ENCODE measurements at places on chromosomes 6 and 20.

- no peak for DNase-seq
Observed at GRCh38 chr6:6886171-6886885, 221.4 kb upstream of the RREB1 start.

- no peak for DNase-seq
Observed at GRCh38 chr6:156017838-156018237, 562.2 kb upstream of the NOX3 start.

DNA sequence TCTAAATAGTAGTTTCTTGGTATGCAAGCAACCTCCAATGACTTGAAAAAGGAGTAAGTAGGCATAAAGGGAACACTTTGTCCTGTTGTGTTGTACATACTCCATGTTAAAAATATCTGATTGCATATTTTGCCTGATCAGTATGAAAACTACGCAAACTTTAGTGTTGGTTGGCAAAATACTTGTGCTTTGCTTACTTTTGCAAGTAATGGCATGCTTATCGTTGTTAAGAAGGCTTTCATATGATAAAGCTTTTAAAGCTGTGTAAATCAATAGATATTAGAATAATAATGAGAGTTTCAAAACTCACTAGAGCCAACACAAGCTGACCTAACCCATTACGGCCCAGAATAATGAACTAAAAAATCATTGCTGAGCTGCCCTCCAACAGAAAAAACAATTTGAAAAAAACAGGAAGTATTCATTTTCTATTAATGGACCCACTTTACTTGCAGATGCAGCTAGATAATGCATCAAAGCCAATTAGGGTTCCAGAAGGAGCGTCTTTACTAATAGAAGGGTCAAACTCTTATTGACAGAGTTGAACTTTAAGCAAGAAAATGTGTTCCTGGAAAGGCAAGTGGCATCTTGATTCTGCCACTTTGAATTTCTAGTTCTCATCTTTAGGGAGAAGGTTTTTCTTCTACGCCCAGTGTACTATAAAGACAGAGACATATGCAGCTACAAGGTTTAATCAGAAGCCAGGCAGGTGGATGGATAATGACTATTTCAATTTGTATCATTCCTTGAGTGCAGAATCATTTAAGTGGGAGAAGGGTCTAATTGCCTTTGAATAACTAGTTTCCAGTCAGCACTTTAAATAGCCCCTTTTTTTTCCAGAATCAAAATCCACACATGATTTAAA, 82.2 kb downstream of the SNAP25 start:
- DNase-seq, result no peak

DNA sequence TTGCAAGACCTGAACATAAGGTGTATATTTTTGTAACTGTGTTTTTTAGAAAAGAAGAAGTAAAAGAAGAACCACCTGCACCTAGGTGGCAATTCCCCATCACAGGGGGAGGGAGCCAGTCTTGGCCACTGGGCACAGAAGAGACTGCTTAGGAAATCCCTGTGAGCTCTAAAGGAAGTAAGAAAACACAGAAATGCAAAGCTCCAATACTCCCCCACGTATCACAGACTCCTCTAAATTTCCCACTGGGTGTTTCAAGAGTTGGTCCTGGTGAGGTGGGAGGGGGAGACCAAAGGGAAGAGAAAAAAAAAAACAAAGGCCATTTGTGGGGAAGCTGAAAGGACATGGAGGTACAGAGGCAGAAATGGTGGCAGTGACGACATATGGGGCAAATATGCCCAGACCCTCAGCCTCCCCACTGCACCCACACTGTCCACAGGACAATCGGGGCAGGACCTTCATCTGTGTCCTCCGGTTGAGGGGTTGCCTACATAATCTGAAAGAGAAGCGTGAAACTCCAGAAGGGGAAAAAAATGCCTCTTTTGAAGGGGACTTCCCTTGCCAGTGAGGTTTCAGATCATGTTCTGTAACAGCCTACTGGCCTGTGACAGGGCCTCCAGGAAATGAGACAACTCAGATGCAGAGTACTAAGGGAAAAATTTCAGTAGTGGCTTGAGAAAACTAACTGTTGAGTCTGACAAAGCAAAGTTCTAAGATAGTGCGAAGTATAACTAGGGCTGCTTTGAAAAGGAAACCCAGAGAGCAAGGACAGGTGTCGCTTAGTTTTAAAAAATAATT, 226.2 kb upstream of the MARCKS start:
- DNase-seq, result no peak

DNA sequence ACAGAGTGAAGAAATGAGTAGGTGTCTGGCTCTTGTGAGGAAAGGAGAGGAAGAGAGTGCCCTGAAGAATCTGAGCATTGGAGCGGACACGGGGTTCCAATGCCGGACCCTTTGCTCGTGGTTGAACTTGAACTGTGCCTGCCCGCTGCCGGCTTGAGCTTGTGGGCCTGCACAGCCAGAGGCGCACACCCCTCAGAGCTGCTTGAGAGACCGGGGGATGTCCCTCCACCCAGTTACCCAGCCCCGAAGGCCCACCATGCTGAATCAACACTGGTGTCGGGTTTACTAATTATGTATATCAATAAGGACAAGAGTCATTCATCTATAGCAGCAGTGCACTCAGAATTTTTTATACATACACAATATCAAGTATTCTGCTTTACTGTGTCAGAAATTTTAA, 218.3 kb upstream of the CST7 start:
- no peak for DNase-seq

- DNase-seq, result no peak
Observed at GRCh38 chr6:134983823-134984222, 33.9 kb upstream of the ALDH8A1 start.

DNA sequence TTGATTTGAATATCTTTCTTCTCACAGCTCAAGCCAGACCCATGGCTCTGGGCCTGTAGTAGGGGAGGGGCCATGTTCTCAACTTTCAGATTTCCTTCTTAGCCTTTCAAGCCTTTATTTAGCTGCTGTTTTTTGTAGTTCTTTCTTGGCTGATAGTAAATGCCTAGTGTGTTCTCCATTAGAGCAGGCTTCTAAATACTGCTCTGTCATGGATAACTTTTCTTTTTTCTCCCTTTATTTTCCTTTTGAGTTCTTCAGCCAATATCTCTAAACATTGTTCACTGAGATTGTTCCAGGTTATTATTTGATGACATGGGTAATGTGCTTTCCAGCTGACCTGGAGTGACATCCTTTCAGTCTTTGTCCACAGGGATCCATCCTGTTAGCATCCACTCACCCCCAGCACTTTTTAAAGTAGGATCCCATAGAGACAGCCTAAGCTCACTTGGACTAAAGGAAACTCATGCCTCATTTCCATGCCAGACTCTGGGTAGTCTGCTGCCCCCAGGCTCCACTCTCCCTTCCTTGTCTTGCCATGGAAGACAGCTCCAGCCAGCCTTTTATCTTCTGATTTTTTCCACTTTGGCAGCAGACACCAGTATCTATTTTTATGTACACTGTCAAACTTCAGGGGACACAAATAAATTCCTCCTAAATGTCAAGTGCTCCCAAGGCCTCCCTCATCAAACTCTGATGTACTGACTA, 645.6 kb downstream of the RNF144B start:
- DNase-seq, result no peak

DNA sequence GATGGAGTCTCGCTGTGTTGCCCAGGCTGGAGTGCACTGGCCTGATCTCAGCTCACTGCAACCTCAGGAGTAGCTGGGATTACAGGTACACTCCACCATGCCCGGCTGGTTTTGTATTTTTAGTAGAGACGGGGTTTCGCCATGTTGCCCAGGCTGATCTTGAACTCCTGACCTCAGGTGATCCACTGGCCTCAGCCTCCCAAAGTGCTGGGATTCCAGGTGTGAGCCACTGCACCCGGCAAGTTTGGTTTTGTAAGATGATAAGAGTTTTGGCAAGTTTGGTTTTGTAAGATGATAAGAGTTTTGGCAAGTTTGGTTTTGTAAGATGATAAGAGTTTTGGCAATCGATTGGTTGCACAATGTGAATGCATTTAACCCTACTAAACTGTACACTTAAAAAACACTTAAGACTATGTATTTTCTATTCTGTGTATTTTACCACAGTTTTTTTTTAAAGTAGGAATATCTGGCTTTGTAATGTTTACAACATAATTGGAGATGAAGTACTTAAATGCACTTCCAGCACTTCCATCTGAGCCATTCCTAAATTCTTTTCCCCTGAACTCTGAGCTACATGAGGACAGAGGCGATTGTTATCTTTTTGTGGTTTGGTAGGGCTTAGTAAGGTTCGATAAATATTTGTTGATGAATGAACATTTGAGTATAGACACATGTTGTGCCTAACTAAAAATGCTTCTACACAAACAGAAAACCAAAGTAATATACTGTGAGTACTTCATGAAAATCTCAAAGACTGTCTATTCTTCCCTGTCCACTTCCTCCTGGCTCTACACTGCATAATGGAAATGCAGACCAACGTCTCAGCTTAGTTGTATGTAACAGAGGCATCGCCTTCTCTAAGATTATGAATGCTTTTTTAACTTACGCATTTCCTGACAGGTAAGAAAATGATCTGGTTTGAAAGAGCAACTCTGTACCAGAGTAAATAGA, 18.8 kb downstream of the SAMHD1 start:
- DNase-seq, result no peak

DNA sequence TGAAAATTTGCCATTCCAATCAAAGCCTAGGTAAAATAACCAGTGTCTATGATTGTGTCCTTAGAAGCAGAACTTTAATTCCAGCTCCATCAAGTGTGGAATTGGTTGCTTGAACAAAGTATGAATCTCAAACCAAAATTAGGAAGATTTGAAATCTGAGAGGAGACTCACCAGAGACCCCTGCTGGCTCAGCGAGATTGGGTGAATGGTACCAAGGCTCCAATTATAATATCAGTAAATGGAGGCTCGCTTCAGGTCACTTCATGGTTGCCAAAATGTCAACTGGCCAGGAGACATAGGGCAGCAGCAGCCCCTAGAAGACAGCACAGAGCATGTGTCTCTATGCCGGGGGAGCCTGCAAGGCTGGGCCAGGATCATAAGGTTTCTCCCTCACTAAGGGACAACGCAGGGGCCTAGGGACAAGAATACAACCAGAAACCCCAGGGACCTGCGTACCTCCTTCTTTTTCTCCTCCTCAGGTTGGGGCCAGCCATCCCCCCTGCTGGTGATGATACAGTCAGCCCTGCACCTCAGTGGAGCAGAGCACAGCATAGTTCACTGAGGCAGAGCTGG, 14.0 kb downstream of the RBL1 start:
- peak; percentile 41 for DNase-seq

- no peak for DNase-seq
Observed at GRCh38 chr20:12093057-12093796, 175.5 kb downstream of the BTBD3 start.

GRCh38 chr20:10074513-10074912, 39.7 kb downstream of the ANKEF1 start:
- DNase-seq, result no peak

DNA sequence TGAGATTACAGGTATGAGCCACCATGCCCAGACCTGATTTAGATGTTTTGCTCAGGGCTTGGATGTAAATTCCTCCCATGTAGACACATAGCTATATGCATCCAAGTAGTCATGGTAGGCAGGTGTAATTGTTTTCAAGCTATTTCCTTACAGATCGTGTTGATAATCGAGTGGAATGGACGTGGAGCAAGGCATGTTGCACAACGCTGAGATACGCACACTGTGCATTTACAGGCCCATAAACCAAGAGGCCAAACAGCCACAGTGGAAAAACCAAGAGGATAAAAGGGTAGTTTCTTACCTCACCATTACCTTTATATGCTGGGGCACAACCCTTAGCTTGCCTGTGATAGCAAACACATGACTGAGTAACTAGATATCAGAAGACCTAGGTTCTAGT, 51.0 kb upstream of the ADGRF1 start:
- DNase-seq, result no peak

DNA sequence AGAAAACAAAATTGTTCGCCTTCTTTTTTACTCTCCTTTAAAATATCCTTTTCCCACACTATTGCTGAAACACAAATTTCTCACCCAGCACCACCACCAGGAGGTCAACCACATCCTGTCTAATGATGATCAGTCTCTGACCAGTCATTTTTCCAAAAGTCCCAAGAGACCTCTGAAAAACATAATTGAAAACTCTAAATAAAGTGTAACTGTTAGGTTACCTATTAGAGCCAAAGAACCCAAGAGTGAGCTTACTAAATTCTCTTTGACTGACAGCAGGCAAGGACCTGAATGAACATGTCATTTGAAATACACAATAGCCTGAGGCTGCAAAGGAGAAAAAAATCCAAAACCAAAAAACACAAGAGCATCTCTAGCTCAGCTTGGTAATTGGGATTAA, 735.4 kb downstream of the CBLN4 start:
- no peak for DNase-seq

DNA sequence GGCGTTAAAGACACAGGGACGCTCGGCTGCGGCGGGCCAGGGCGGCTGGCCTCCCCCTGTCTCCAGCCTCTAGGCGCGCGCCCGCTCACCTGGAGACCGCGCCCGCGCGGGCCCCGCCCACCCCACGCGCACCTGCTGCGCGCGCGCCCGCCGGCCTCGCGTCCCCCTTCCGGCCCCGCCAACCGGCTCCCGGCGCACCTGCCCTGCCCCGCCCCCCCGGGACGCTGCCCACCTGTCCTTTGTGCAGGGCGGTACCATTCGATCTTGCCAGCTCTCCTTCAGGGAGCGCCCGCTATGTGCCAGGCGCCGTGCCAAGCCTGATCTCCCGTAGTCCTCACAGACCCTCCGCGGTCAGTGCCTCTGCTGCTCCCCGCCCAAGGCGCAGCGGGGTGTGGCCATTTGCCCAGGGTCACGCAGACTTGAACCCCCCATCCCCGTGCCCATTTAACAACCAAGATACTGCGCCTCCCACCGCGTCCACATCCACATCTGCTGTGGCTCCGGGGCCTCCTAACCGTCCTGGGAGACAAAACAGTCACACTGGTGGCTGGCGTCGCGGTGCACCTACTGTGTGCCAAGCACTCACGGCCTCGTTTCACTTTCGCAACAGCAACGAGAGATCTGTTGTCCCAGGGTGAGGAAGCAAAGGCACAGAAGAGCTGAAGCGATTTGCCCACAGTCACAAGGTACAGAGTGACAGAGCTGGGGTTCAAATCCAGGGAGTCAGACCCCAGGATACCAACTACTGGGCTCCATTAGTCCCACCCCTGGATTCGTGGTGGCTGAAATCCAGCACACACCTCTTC, 48.1 kb downstream of the NOL4L start:
- DNase-seq, result no peak

- no peak for DNase-seq
Observed at GRCh38 chr6:2900221-2900807, 2.8 kb downstream of the SERPINB9 start.

DNA sequence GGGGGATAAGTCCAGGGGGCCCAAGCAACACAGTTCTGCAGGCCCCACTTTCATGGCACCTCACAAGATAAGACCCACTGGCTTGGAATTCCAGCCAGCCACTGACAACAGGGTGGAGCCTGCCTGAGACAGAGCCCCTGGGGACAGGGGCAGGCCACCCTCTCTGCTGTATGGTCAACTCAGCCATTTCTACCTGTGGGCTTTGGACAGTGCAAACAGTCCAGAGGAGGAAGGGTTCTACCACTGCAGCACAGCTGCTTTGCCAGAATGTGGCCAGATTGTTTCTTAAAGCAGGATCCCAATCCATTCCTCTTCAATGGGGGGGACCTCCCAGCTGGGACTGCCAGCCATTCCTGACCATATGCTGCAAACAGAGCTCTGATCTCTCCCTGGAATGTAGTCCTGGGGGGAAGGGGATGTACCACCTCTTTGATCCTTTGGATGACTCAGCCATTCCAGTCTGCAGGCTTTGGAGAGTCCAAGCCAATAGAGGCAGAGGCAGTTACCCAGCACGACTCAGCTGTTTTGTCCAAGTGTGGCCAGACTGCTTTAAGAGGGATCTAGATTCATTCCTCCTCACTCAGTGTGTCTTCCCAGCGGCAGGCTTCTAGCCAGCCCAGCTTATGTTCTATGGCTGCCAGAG, 842.2 kb downstream of the EPHA7 start:
- DNase-seq, result no peak

- DNase-seq, result no peak
Observed at GRCh38 chr6:130296854-130297253, 69.0 kb upstream of the TMEM200A start.

GRCh38 chr6:147756891-147757290, 248.4 kb downstream of the SAMD5 start:
- DNase-seq, result no peak

Data from stimulated activated CD8-positive, alpha-beta memory T cell treated with anti-CD3 and anti-CD28 coated beads, Interleukin-15, amount 100 ng/mL, for 1 hour (primary cell).